Germinal center (tissue), 1 donor: ENCODE measurements at places on chromosomes 12 and 14.

DNA sequence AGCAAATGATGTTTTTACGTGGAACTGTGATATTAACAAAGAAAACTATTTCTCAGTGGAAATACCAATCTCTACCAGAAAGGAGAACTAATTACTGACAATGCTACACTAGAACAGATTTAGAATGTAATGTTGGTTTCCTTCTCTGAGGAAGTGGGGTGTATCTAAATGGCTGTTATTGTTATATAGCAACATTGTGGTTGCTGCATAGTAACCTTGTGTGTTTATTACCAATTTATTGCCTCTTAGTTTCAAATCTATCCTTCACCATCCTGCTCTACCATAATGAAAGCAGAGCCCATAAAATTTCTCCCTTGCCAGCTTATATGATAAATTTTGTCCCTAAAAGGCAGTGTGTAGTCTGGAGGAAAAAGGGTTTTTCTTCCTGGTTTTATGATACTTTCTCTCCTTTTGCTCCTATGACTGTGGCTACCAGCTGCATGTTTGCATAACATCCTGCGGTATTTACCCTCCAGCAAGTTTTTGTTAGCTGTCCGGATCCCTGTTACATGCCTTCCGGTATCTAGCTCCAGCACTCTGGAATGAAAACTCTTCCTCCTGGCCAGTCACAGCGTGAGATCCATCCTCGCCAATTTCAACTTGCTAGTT lies 5.7 kb upstream of the KLRK1 start:
- no peak for DNase-seq

- DNase-seq, result no peak
These were observed 99.3 kb downstream of the PELI2 start for GRCh38 chr14:56217380-56218045.

- no peak for DNase-seq
These were observed 38.5 kb downstream of the CCER1 start for GRCh38 chr12:90916516-90916915.

- DNase-seq, result no peak
These were observed 90.2 kb downstream of the CALM1 start for GRCh38 chr14:90487031-90487430.

DNA sequence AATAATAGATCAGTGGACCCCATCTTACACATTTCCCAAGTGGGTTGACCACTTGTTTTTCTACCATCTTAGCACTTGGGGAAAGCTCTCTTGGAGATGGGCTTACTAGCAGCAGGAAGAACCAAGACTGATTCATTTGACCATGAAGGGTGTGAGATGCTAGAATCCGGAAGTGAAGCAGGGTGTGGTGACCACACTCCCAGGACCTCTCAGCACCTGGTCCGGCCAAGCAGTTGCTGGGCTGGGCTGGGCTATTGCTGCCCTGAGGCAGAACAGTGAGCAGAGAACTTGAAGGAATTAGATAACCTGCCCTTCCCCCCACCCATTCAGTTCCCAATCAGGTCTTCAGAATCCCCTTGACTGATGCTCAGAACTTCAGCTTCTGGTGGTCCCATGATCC lies 24.4 kb downstream of the ADCY6 start:
- no peak for DNase-seq

DNA sequence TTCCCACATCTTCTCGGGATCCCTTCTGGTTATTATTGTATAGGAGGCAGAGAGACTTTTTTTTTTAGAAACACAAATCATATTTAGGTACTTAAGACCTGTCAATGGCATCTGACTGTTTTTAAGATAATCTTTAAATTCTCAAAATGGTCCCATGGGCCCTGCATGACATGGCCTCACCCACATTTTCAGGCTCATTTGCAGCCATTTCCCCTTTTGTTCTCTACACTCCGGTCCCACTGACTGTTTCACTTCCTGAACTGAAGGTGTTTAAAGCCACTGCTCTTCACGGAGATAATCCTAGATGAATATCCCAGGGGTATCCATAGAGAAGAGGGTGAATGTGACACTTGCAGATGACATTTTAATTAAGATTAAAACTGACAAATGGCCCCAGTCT lies 12.3 kb upstream of the C12orf71 start:
- peak; percentile 47 for DNase-seq

- DNase-seq, result peak; percentile 5
These were observed 37.8 kb downstream of the SLCO1A2 start for GRCh38 chr12:21296751-21297406.

DNA sequence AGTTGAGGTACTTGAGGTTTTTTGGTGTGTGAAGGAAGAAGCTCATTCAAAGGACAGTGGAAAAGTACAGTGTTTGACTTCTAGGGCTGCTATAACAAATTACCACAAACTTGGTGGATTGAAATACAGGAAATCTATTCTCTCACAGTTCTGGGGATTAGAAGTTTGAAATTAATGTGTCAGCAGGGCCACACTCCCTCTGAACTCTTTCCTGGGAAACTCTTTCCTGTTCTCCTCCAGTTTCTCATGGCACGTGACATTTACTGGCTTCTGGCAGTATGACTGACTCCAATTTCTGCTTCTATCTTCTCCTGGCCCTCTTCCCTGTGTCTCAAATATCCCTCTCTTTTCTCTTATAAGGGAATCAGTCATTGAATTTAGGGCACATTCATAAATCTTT lies 160.2 kb downstream of the CCDC91 start:
- DNase-seq, result no peak

GRCh38 chr14:32078023-32078857 lies 1.1 kb downstream of the ARHGAP5 start:
- DNase-seq, result peak; percentile 17
